ENCODE measurements at places on chromosomes 3 and 15.

GRCh38 chr15:81113204-81113657, 20.8 kb upstream of the CFAP161 start:
- no peak for DNase-seq

DNA sequence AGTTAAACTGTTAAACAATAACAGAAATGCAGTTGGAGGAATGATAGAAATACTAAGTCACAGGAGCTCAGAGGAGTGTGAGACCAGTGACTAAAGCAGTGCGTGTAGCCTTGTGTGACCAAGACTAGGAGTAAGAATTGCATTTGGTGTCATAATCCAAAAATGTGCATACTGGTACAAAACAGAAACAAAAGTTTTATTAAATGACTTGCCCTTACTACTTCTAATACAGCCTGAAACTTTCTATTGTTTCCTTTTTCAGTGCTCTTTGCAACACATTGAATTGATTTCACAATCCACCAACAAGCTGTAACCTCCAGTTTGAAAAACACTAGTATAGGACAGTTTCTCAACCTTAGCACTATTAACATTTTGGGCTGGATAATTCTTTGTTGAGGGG, 17.1 kb downstream of the SNX1 start:
- no peak for DNase-seq

DNA sequence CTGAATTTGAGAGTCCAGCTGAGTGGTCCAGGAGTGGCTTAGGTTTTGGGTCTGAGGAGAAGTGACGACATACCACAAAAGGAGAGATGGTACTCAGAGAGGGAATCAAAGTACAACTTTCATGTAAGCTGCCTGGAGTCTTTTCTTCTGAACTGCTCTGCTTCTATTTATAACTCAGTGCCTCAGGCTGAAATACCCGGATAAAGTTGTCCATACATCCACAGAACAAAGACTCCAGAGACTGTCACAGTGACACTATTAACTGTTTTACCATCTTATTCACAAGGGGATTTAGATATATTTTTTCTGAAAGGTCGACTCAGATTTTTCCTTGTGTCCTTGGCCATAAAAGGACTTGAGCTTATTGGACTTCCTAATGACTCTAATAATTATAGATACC, 264.3 kb upstream of the DNAJC19 start:
- DNase-seq: no peak

DNA sequence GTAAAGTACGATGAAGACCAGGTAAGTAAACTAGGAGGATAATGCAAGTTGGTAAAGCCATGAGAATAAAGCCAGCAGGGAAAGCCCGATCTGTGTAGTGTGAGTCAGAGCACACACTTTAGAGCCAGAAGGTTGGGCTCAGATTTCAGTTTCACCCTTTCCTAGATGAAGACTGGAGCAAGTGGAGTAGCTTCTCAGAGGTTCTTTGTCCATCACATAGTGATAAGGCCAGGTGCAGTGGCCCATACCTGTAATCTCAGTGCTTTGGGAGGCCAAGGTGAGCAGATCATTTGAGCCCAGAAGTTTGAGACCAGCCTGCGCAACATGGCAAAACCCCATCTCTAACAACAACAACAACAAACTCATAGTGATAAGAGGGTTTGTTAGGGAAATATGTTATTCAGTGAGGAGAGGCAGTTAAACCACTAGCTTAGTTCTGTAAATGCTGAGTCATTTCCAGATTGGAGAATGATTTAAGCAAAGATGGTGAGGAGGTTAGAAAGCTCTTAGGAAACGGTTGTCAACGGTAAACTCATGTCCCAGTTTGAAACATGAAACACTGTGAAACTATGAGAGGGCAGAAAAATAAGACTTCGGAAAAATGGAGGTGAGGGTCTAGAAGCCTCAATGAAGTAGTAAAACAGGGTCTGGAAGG, 39.0 kb downstream of the IL12A start:
- no peak for DNase-seq

DNA sequence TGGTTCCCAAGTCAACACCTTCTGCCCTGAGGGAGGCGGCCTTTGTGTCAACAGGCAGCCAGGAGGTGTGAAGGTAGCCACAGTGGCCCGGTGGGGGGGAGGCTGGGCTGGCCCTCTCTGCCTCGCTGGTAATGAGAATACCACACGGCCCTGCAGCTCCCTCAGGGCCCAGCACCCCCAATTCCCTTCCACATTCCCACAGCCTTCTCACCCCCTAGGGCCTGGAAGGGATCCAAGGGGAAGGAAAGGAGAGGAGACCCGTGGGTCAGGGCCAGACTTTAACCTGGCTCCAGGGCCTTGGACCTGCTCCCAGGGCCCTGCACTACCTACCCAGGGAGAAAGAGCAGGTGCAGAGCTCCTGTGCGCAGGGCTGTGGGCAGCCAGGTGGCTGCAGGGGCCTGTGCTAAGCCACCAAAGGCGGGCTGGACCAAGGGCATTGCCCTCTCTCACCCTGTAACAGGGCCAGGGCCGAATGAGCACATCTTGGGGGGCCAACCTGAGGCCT, 8.7 kb upstream of the MESP2 start:
- DNase-seq: no peak

DNA sequence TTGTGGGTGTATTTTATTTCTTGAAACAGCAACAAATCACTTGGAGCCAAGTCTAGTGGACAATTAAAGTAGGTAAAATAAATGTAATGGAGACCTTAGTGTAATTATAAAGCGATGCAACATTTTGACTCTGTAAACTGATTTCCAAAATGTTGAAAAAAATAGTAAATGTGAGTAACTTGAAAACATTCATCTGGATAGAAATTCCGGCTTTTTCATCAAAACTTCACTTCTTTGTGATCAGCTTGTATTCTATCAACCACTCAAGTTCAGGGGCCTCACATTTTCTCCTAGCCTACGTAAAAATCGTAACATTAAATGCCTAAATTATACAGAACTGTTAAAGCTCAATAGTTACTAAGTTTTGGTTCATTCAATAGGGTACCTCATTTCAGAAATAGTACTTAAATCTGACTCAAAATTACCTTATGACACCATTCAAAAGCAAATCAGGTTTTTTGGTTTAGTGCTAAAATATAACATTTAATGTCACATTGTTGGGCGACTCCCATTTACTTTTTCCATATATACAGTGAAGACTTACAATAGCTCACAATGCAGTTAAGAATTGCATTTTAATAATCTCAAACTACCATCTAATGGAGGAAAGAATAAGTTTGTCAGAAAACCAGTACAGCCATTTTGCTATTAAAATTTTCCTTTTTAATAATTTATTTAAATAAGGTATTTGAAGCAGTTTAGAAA, 12.7 kb downstream of the CCNL1 start:
- no peak for DNase-seq

Data from CD8-positive, alpha-beta memory T cell (primary cell).